ENCODE measurements at places on chromosomes 7 and 10.

DNA sequence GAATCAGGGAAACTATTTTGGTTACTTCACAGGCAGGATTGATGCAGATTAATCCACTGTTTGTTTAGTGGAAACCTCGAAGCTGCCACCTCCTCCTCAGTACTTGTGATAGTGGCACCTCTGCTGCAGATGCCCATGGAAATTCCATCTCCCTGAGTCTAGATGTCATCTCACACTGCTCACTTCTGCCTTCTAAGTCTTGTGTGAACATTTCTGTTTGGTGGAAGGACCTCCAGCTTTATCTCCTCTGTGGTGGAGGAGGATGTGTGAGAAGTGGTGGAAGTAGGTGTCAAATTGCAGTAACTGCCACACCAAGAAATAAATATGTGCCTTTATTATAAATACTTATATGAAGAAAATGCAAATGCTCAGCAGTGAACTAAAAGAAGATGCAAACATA, 25.8 kb upstream of the GPR141 start:
- no peak for DNase-seq

GRCh38 chr7:151857866-151858450, 19.0 kb downstream of the PRKAG2 start:
- DNase-seq, result no peak

DNA sequence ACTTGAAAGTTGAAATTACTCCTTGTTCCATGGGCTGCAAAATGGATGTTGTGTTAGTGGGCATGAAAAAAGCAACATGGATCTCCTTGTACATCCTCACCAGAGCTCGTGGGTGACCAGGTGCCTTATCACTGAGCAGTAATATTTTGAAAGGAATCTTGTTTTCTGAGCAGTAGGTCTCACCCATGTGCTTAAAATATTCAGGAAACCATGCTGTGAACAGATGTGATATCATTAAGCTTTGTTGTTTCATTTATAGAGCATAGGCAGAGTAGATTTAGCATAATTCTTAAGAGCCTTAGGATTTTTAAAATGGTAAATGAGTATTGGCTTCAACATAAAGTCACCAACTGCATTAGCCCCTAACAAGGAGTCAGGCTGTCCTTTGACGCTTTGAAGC, 316.6 kb downstream of the TYW1 start:
- no peak for DNase-seq

DNA sequence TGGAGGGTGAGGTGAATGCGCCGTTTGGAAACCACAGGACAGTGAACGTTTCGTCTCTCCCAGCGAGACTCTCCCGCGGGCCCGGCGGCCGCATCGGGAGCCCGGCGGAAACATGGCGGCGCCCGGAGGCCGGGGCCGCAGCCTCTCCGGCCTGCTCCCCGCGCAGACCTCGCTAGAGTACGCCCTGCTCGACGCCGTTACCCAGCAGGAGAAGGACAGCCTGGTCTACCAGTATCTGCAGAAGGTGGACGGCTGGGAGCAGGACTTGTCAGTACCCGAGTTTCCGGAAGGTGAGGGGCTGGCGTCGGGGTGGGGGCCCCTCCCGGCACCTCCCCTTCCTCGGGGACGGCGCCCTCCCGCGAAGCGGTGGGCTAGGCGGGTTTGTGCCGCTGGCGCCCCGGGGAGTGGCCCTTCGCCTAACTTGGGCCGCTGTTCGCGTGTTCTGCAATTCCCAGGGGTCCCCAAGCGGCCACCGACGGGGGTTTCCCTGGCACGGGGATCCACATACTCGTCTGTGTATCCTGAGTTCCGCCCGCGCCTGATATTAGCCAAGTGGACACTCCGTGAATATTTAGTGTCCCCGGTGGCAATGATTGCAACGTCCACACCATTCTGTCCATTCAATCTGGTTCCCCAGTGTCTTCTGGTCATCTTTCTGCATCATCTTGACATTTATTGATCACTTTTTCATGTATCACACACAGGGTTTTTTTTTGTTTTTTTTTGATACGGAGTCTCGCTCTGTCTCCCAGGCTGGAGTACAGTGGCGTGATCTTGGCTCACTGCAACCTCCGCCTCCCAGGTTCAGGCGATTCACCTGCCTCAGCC, 514 bp downstream of the NHLRC2 start:
- peak; percentile 54 for DNase-seq

- no peak for DNase-seq
Observed at GRCh38 chr7:113128031-113128430, 9.7 kb upstream of the SMIM30 start.

Data from activated CD4-positive, alpha-beta T cell treated with anti-CD3 and anti-CD28 coated beads, Interleukin-10, Interleukin-2, amounts not matched to agents 100 ng/mL and 50 ng/mL, durations not matched to agents 16 hours and 8 hours (primary cell).